Fibroblast of villous mesenchyme (primary cell): ENCODE measurements at places on chromosomes 6 and 20.

GRCh38 chr6:33779290-33779689 lies 9.6 kb downstream of the LEMD2 start:
- no peak for DNase-seq

- peak; percentile 47 for DNase-seq
Measured at GRCh38 chr20:61556111-61556510, 304.1 kb downstream of the CDH4 start.

GRCh38 chr6:167826896-167827582 lies at the start of gene AFDN:
Gene AFDN, plus strand, starts transcription at chr6:167826911. Its CDS starts 222 bp downstream, at chr6:167827133.
- no peak for DNase-seq

DNA sequence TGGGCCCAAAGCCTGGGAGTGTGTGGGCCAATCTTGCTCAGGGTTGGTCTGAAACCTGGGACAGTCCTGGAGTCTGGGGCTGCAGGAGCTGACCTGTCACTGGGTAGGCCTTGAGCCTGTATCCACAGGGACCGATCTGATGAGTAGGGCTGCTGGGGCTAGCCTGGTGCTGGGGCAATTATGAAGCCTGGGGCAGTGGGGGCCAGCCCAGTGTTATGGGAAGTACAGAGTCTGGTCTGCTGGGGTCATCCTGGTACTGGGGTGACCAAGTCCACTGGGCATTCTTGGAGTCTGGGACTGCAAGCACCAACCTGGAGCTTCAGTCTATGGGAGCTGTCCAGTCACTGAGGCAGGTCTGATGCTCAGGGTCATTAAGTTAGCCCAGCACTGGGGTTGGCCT lies 20.7 kb downstream of the DEFB115 start:
- no peak for DNase-seq

DNA sequence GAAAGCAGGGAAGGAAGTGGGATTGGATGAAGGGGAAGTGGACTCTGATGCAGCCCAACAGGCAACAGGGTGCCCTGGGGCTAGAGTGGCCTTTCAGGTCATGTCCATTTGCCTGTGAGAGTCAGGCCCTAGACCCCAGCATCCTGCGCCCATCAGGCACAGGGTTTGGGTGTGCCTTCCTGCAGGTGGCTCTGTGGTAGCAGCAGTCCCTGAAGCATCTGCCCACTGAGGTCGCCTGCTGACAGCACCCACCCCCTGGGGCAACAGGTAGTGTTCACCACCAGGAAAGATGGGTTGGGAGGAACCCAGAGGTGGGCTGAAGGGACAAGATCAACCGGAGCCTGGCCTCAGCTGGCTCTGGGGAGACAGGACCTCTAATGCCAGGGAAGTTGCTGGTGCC lies 3.6 kb downstream of the PACSIN1 start:
- no peak for DNase-seq

DNA sequence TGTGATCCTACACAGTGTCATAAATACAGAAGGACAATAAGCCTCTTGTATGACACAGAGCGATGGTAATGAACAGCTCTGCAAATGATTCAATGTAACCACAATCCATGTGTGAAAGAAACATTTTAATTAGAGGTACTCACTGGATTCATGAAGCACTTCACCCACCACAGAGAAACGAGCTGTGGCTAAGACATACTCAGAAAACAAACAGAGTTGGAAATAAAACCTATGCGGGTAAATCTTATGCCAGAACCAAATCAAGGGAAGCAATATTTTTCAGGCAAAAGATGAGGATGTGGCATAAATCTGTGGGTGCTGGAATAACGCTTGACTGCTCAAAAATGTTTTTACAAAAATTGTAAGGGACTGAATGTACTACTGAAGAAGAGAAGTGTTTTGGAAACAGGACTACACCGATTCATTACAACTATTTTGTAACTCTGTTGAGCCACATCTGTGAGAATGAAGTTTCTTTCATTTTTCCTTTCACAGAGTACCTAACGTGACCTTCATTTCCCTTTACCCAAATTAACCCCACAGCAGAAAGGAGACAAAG lies 112.1 kb downstream of the WDR27 start:
- DNase-seq, result peak; percentile 52
